NK-92 treated with Interleukin-12 subunit alpha and Interleukin-12 subunit beta, amount 100 ng/mL, for 24 hours (cell line): ENCODE measurements at places on chromosomes 16 and 17.

- peak; percentile 29 for DNase-seq
Measured at GRCh38 chr17:37736428-37736827, 8.4 kb downstream of the HNF1B start.

DNA sequence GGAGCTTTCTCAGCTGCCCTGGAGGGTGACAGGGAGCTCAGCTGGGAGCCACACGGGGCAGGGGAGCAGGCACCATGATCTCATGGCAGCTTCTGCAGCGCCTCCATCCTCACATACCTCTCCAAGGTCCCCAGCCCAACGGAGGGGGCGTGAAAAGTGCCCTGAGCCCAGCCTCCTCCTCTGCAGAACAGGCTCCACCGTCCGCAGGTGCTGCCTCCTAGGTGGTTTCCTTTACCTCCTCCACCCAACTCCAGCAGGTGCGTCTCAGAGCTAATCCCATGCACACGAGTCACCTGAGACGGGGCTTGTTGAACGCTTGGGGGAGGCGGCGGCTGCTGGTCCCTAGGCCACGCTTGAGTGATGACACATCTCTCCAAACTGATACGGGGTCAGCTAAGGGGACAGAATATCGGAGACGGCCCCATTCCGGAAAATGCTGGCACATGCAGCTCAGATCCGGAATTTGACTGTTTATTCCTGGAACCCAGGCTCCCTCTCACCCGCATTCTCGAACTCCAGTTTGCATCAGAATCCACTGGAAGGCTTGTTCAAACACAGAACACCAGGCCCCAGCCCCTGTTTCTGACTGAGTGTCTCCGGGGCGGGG, 387 bp upstream of the SLC38A8 start:
- DNase-seq: no peak

DNA sequence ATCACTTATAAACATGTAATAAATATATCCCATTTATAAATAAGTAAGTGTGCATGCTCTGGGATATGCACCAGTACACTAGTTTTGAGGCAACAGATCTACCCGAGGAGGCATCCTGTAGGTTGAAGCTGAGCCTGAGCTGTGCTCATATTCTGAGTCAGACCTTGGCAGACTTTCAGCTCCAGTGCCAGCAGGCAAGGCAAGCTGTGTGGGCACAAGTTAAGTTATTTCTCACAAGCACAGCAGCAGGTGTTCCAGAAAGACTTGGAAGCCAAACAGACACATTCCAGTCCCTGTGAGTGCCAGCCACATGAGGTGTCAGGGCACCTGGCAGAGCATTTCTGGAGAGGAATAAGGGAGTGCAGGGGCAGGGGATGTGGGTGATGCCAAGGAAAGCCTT, 1.3 kb upstream of the CLEC19A start:
- no peak for DNase-seq

DNA sequence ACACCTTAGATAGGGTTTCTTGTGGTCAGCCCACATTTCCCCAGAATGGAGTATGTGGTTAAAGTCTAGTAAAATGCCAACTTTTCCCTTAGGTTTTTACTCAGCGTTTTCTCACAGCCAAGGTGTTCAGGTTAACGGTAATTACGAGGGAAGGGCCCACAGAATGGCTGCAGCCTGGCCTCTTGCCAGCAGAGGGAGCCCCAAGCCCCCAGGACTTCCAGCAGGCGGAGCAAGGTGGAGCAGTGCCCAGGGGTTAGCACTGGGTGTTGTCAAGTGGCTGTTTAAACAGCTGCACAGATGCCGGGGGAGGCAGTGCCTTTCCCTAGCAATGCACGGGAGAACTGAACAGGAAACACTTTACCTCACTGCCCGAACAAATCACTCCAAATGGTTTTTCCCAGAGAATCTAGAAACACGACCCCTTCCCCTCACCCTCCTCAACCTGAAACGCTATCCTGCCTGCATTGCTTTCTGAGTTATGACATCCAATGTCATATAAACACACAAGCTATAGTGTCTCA, 6.6 kb downstream of the PHB1 start:
- DNase-seq: peak; percentile 49

- DNase-seq: no peak
Measured at GRCh38 chr17:10628756-10629155, 28.4 kb downstream of the MYH3 start.

DNA sequence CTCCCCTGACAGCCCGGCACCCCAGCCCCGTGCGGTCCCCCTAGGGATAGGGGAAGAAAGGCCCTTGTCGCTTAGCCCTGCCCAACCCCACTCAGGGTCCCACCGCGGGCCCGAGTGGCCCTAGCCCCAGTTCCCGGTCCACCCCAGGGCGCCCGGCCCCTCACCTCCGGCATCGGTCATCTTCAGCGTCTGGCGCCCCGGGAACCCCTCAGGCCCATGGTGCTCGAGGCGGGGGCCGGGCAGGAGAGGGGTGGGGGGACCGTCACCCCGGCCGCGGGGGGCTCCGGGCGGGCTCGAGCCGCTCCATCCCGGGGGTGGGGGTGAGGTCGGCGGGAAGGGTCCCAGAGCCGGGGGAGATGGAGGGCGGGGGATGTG, 620 bp downstream of the SAMD14 start:
- DNase-seq: no peak

GRCh38 chr17:69492410-69493071, 78.0 kb downstream of the MAP2K6 start:
- DNase-seq: no peak

GRCh38 chr17:6651354-6651918, at the start of the genes C17orf100 and MED31:
Gene C17orf100, plus strand, starts transcription at chr17:6651762. Its CDS starts 152 bp downstream, at chr17:6651914.
Gene MED31, minus strand, starts transcription at chr17:6651605. Its CDS starts 77 bp downstream, at chr17:6651528.
- DNase-seq: peak; percentile 77

- DNase-seq: no peak
Measured at GRCh38 chr17:5798094-5798493, 213.8 kb upstream of the NLRP1 start.

DNA sequence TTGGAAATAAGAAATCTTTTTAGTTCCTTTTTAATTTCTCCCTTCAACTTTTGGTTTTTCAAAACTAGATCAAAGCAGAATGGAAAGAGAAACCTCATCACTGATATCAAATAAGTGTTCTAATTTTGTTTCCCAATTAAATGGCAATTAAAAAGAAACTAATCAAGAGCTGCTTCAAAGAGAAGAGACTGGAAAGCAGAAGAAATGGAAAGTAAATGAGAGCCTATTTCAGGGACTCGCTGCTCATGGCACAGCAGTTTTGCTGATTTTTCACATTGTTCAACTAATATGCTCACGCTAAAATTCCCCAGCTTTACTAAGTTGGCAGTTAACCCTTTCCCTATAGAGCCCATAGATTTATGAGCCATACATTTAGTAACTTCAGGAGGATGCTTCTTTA, 6.5 kb downstream of the NMT1 start:
- DNase-seq: no peak

DNA sequence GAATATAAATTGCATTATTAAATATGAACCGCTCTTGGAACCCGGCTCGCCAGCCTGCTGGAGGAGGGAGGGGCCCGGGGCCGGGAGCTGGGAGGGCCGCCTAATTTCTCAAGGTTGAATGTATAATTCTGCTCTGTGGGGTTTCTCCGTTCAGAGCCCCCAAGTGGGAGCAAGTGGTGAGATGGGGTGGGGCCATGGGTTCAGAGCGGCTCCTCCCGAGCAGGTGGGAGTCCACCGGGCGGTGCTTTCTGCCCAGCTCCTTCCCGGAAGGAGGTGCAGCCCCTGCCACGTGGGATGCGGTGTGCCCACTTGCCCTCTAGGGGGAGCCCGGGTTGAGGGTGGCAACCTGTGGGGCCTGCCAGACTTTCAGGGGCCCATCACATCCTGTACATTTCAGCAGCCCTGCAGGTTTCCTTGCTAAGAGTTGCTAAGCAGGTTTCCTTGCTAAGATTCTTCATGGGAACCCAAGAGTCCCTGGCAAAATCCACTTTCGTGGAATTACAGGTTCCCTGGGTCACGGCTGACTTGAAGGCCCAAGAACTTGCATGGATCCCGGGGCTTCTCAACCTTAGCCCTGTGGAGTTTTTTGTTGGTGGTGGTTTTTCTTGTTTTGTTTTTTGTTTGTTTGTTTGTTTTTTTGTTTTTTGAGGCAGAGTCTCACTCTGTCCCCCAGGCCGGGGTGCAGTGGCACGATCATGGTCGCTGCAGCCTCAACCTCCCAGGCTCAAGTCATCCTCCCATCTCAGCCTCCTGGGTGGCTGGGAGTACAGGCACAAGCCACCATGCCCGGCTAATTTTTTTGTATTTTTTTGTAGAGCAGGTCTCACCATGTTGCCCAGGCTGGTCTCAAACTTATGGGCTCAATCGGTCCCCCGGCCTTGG, 196.7 kb upstream of the GSE1 start:
- DNase-seq: peak; percentile 8

DNA sequence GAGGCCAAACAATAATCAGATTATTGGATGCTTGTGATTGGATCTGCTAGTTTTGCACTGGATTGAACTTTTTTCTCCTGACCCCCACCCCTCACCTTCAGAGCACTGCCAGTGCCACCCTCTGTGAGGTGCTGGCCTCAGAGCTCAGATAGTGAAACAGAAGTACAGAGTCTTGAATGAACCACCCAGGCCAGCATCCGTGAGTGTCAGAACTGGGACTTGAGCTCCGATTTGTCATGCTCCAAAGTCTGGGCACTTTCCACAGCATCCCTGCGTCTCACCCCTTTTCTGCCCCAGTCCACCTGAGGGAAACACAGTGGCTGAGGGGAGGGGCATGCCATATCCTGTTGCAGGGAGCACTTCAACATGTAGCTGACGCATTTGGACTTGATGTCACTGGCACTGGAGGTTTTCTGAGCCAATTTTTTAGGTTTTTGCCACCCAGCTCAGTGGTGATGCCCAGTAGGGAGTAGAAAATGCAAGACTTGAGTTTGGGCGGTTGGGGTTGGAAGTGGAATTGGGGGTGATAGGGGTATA, 47.3 kb downstream of the SMPD3 start:
- DNase-seq: no peak

GRCh38 chr17:79572136-79572925, 38.5 kb downstream of the RBFOX3 start:
- no peak for DNase-seq

DNA sequence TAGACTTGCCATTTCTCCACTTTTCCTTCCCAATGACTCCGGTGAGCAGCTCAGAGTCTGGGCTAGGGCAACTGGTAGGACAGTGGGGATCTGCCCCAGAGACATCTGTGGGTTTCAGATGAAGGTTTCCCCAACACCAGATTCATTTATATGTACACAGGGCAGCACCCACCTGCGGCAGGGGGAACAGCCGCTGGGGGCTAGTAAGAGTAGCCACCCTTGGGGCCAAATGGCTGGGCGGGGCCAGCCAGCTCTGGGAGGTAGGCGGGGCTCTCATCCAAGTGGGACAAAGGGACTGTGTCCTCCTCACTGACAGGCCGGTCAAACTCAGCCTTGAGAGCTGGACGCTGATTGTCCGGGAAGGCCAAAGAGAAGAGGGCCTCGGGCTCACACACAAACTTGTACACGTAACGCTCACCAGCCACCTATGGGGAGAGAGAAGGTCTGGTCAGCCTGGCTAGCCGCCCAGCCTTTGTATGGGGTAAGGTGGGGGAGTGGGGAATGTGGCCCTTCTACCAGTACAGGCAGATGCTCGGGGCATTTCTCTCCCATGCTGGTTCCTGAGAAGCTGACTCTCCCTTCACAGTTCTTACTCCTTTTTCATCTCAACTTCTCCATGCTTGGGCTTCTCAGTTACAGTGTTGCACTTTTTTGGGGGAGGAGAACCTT, 17.7 kb downstream of the ETV4 start:
- no peak for DNase-seq

- DNase-seq: no peak
Measured at GRCh38 chr16:11349599-11350276, 4.5 kb downstream of the RMI2 start.

DNA sequence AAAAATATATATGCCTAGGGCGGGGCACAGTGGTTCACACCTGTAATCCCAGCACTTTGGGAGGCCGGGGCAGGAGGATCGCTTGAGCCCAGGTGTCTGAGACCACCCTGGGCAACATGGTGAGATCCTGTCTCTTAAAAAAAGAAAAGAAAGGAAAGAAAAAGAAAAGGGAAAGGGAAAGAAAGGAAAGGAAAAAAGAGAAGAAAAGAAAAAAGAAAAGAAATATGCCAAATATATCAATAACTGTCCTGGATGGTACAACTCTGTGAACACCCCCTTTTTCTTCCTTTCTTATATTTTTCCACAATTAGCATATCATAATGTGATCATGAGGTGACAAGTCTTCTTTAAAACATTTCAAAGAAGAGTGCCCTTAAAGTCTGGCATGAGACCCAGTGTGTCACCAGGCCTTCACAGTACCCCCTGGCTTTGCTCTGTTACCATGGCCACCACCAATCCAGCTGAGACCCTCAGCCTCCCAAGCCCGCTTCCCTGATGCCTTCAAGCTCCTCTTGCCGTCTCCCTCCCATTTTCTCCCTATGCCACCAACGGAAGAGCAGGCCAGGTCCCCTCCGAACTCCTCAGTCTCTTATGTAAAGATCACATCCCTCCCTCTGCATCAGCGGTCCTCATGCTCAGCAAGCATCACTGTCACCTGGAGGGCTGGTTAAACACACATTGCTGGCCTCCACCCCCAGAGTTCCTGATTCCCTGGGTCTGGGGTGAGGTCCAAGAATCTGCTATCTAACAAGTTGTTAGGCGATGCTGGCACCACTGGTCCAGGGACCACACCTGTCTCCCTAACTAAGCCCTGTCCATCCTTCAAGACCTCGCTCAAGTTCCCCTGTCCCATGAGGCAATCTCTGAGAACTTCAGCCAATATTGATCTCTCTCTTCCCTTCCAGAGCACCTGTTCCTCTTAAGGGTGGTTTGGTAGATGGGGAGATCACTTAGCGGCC, 44.5 kb downstream of the CUEDC1 start:
- no peak for DNase-seq

DNA sequence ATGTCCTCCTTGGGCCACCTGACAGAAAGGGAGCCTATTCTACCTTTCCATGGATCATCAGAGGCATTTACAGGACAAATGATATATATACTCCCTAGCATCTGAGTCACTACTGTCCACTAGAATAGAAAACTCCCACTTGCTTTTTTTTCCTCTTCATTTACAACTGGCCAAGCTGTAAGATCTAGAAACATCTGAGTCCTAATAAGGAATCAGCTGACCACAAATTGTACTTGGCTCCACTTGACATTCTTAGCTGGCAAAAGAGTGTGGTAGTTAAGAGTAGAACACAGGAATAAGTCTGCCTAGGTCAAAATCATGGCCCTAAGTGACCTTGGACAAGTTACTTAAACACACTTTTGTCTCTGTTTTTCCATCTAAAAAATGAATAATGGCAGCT, 5.2 kb downstream of the RUSF1 start:
- DNase-seq: no peak

GRCh38 chr16:20760346-20760745, 3.5 kb upstream of the ACSM3 start:
- no peak for DNase-seq

DNA sequence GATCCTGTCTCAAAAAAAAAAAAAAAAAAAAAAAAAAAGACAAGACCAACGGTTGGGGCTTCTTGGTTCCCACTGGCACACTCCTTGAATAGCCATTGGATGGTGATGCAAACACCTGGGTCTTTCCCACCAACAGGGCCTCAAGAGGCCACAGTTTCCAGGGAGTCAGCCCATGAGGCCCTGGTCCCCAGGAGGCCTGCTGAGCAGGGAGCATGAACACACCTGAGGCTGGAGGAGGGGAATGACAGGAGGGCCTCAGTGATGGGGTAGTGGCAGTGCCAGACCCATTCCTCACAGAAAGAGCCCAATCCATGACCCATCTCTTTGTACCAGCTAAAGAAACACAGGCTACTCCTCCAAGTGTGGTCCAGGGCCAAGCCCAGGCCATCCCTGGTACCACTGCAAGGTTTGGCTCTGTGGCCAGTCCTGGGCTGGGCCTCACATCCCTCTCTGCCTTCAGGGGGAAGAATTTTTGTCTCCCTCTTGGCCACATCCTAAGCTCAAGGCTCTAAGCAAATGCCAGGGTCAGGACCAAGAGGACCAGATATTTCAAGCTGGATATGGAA, 13.9 kb downstream of the ARL2BP start:
- no peak for DNase-seq

- DNase-seq: no peak
Measured at GRCh38 chr17:13735861-13736260, 134.1 kb upstream of the HS3ST3A1 start.
